ENCODE measurements at places on chromosomes 4 and X. TPM values are rescaled to one million over a fixed set of nuclear protein-coding genes. Genes with fewer than 3 reads are reported as not detected.

- DNase-seq, result no peak
These were observed 10.2 kb upstream of the GRIA3 start for GRCh38 chrX:123173833-123174232.

- no peak for DNase-seq
These were observed 29.0 kb downstream of the NHS start for GRCh38 chrX:17403972-17404371.

DNA sequence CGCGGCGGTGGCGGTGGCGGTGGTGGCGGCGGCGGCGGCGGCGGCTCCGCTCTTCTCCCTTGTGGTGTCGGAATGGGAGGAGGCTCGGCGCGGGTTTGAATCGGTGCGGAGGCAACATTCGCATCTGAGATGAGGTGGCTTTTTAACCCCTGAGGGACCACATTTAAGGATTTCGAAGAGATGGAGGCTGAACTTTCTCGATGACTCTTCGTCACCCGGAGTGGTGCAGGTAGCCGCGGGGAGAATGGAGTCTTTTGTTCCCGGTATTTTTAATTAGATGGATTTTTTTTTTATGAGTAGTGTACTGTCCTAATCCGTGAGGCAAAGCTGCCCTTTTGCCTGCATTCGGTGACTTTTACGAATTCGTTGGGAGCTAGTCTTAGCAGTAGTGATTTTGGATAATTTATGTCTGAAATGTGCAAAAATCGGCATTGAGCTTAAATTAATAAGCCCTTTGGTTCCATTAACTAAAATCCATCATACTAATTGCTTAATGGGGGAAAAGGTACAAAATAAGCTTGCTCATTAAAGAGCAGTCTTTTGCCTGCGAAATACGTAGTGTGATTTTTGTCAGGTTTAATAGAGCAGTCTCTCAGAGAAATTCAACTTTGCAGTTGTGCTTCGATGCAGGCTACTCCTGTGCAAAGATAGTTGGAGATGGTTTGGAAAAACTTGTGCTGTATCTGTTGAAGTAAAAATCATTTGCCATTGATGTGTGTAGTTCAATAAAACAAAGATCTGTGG lies 206.2 kb downstream of the TENM3 start:
- DNase-seq, result peak; percentile 85

- DNase-seq, result no peak
These were observed 65.7 kb upstream of the NOCT start for GRCh38 chr4:138949866-138950265.

- DNase-seq, result no peak
These were observed 40.5 kb upstream of the SLC2A9 start for GRCh38 chr4:10061650-10062415.

GRCh38 chr4:77089866-77090265 lies 14.1 kb upstream of the CCNI start:
- no peak for DNase-seq

The ANKRD50 gene
- total RNA-seq, result 15.3 TPM

DNA sequence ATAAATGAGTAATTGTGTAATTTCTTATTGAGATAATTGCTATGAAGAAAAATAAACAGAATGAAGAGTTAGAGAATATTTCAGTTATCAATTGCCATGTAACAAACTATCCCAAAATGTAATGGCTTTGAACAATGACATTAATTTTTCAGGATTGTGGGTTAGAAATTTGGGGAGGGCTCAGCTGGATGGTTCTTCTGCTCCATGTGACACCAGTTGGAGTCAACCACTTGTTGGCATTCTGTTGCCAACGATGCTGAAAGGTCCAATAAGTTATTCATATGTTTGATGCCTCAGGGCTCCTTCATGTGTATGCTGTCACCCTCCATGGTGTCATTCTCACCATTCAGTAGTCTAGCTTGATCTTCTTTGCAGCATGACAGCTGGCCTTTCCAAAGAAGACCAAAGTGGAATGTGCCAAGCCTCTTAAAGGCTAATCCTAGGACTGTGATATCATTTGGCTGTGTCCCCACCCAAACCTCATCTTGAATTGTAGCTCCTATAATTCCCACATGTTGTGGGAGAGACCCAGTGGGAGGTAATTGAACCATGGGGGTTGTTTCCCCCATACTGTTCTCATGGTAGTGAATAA lies 20.9 kb upstream of the CCDC149 start:
- DNase-seq, result no peak

Data from sigmoid colon (tissue), 7 donors.